ENCODE measurements at places on chromosomes 11 and 22. TPM values are rescaled to one million over a fixed set of nuclear protein-coding genes. Genes with fewer than 3 reads are reported as not detected.

DMC1 gene
- total RNA-seq: not detected

SLCO2B1 gene
- total RNA-seq: not detected

OR51I1 gene
- total RNA-seq: not detected

C11orf42 gene
- total RNA-seq: not detected

NADSYN1 gene
- 99.7 TPM for total RNA-seq

SUSD2 gene
- 1.1 TPM for total RNA-seq

VEGFB gene
- total RNA-seq: 44.9 TPM

GLYAT gene
- total RNA-seq: not detected

COMMD9 gene
- 40.6 TPM for total RNA-seq

- no peak for DNase-seq
These were observed 140.4 kb downstream of the NAV2 start for GRCh38 chr11:19853016-19853415.

- DNase-seq: no peak
These were observed 47.9 kb upstream of the SUSD2 start for GRCh38 chr22:24133187-24133965.

DNA sequence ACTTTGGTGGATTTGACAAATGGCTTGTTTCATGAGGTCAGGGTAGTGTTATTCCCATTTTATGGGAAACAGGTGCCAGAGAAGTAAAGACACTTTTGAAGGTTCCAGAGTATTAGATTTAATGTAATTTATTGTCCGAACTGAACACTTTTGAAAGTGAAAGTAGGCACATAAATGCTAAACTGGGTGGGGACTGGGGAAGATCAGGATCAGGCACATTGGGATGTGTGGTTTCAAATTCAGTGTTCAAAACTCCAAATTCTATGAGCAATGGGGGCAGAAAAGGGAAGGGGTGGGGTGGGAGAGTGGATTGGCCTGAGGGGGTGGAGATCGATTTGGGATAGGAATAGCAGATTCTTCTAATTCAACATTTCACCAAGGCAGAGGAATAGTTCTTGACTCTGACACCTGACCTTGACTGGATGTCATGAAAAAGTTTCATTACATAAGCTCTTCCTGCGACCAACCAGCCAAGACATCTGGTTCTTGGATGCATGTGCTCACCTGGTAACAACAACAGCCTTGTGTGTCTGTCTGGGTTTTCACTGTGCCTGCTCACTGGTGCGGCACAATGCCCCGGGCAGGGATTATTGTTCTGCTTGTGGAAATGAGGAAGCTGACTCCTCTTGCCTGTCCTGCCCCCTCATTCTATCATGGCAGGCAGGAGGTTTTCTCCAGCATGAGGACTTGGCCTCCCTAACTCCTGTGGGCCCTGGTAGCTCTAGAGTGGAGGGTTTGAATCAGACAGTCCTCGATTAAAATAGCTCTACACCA lies 10.8 kb downstream of the PPFIBP2 start:
- no peak for DNase-seq

DNA sequence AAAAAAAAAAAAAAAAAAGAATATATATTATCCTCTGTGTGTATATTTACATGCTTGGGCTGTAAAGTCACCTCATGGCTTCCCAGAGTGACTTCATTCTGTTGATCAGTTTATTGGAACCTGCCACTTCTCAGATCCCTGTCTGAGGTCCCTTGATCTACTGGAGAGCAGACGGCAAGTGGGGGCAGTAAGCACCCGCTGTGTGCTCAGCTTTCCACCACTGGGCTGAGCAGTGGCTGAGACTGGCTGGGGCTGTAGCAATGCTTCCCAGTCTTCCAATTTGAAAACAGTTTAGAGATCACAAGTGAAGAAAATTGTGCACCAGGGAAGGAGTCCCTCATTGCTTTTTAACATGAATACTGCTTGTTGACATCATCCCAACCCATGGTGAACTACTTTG lies 6.9 kb upstream of the RBM4B start:
- DNase-seq: no peak

- no peak for DNase-seq
These were observed 2.7 kb downstream of the FXYD6 start for GRCh38 chr11:117873828-117874125.

GRCh38 chr11:18802381-18803257 lies 11.0 kb upstream of the PTPN5 start:
- peak; percentile 31 for DNase-seq

- no peak for DNase-seq
These were observed 555.3 kb downstream of the MIAT start for GRCh38 chr22:27212617-27213177.

- no peak for DNase-seq
These were observed 26.6 kb upstream of the CRTAM start for GRCh38 chr11:122811721-122812120.

DNA sequence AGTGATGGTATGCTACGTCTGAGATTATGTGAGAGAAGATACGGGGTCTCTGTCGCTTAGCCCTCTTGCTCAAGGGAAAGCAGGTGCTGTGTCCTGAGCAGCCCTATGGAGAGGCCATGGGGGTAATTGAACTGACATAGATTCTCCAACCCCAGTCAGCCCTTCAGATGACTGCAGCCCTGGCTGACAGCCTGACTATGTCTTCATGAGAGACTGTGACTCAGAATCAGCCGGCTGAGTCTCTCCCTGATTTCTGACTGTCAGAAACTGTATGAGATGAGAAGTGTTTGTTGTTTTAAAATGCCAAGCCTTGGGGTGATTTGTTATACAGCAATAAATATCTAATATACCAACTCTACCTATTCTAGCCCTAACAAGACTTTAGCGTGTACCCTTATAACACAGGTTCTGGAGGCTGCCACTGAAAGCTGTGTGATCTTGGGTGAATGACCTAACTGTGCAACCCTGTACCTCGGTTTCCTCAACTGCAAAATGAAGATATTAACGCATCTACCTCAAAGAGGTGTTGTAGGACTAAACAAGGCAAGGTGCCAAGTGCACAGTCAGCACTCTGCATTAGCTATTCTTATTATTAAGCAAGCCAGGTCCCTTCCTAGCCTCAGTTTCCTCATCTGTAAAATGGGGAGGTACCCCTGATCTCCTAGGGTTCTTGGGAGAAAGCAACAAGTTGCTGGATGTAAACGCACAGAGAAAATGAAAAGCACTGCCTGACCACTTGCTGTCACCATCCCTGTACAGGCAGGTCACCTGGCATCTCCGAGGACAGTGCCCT lies 24.9 kb downstream of the SLC43A1 start:
- no peak for DNase-seq

DNA sequence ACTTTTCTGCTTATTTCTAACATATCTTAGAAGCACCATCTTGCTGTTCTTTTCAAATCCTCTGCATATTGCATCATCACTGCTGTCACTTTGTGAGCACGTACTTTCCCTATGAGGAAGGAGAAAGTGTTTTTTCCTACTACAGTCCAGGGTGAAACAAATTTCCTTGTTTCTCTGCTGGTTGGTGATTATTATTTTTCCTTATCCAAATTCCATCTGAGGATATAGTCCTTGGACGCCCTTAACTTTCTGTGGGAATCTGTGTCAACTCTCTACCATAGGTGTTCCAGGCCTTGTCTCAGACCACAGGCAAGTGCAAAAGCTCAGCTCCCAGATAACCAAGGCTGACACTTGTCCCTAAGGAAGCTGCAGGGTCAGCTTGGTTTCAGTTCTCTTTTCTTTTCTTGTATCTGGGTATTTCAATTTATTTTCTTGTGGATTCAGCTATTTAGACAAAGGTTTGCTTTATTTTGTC lies 29.4 kb upstream of the LYVE1 start:
- DNase-seq: no peak

GRCh38 chr11:2510626-2511402 lies 66.0 kb downstream of the KCNQ1 start:
- DNase-seq: no peak

DNA sequence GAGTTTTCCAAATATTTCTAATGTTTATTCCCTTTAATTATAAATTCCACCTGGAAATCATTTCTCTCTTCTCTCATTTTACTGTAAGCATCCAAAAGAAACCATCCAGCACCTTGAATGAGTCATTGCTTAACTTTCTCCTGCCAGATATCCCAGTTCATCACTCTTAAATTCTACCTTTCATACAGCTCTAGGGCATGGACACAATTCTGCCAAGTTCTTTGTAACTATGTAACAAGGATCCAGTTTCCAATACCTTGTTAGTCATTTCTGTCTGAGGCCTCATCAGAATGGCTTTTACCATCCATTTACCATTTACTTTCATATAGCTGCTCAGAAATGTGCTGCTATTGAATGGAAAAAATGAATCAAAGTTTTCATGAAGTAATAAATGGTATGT lies 455.4 kb upstream of the TENM4 start:
- no peak for DNase-seq

- DNase-seq: peak; percentile 75
These were observed 19.3 kb downstream of the RRP7A start for GRCh38 chr22:42500161-42500835.

DNA sequence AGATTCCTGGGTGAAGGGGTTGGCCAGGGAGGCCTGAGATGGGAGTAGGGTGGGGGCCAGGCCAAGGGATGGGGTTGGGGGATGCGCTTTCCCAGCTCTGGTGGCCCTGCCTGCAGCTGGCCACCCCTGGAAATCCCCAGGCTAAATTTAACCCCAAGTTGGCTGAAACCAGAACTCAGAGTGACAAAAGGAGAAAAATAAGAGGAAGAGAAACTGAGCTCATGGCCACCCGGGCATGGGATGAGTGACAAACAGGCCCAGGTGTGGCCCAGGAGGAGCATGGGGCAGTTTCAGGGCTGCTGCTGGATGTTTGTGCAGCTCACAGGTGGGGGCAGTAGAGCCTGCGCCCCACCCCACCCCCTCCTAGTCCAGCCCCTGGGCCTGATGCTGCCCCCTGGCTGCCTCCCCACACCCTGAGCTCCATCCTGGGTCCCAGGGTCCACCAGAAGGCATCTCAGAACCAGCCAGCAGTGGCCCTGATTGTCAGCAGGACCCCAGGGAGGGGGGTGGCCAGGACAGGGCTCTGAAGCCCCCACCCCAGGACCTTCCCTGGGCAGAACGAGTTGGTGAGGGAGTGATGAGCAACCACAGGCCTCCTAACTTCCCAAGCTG lies 48.0 kb downstream of the IGLL5 start:
- DNase-seq: no peak

DNA sequence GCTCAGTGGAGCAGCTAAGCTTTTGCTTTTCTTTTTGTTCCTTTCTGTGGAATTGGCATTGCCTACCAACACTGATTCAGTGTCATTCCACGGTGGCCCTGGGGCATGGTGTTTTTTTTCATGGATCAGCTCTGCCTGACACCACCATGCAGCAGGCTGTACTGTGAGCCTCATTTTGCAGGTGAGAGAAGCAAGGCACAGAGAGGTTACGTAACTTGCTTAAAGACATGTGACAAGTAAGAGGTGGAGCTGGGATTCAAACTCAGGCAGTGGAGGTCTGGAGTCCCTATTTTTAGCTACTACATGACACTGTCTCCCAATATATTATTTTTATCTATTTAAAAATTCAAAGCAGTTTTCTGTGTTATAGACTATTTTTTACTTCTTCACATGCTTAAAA lies 44.4 kb downstream of the APOL3 start:
- no peak for DNase-seq

DNA sequence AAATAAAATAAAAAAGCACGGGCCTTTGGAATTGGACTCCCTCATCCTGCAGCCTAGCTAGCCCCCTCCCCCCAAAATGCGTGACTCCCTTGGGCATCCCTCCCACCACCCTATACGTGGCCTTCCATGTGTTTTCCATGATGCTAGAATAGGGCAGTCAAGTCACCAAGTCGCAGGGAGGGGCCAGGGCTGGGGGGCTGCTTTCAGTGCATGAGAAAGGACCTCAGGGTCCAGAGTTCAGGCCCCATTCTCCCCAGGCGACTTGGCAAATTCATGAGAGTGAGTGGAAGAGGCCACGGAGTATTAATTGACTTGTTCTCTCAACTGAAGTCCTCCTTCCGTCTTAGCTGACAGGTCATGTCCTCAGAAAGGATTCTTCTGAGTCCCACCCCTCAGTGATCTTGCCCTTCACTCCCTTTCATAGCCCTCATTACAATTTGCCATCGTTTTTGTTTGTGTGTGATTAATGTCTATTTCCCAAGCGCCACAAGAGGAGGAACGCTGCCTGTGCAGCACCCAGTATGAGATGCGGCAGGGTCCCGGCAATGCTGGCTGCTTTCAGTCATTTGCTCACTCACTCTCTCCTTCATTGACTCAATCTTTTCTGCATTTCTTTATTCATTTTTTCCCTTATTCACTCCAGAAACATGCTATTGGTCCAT lies 17.4 kb downstream of the LRRC32 start:
- no peak for DNase-seq

GRCh38 chr11:101011881-101012280 lies 117.7 kb downstream of the PGR start:
- no peak for DNase-seq

DNA sequence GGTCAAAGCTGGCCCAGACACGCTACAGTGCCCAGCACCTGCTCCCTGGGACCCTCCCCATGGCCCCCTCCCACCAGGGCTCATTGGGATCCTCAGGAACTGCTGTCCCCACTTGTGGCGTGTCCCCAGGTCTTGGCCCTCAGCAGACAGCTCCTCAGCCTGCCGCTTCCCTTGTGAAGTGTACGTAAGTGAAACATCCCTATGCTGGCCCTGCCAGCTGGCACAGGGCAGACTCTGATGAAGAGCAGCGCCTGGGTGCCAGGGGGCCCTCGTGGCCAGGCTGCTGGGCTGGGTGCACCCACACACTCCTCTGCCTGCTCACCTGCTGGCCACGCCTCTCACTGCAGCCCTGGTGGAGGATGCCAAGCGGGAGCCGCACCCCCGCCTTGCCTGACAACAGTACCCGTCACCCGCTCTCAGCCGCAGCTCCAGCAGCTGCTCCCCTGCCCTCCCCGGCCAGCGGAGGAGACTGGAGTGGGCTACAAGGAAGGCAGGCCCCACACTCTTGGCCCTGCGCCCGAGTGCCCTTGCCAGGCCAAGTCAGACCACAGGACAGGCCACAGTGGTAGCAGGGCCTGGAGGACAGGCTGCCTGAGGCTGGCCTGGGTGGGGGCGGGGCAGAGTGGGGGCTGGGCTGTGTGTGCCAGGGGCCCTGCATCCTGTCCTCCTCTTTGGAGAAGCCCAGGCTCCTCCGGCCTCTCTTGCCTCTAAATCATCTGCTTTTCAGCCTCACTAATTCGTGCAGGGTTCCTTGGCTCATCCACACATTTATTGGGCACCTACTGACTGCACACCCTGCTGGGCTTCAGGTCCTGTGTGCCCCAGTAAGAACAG lies 39.5 kb downstream of the IGF2 start:
- peak; percentile 3 for DNase-seq

DNA sequence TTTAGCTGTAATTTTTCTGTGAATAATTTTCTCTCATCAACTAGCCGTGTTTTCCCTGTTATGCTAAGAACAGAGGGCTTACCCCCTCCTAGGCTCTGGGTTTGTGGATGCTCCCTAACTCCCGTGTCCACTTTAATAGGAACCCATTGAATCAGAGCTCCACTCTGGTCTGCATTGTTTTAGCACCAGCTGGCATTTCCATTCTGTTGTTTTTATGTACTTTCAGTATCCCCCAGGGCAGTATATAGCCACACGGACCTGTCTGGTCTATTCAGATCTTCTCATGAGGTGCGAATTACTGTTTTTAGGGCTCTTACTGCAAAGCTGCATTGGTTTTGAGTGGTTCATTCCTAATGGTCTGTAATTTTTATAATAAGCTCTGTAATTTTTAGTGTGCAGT lies 16.0 kb downstream of the POLD3 start:
- no peak for DNase-seq

Measured in T-helper 17 cell (primary cell).